B cell (primary cell): ENCODE measurements at places on chromosomes 3 and 15. TPM values are rescaled to one million over a fixed set of nuclear protein-coding genes. Genes with fewer than 3 reads are reported as not detected.
A peak's percentile ranks its signal among the peaks of the same experiment; 100 is the strongest.

DNA sequence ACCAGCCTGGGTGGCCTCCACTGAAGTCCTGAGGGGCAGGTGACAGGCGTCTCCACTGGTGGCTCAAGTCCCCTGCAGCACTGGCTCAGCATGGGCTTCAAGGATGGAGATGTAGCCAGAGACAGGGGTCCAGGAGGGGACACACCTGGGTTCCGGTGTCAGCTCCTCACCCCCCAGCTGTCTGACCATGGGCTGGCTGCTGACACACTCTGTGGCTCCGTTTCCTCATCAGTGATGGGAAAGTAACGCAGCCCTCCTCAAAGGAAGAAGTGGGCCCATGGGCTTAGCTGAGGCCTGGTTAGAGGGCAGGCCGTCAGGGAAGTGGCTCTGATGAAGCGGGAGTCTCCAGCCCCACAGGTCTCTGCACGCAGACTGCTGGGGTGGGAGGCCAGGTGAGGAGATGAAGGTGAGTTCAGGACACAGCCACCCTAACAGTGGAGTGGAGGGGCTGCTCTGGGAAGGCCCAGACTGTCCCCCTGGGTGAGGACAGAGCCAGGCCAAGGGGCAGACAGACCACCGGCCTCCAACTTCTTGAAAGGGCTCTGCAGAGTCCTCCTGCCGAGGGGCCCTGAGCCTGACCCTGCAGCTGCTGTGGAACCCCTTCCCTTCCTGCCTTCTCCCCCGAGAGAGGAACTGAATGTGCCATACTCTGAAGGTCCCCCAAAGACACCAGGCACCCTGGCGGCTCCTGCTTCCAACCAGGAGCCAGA lies 24.0 kb downstream of the PSTPIP1 start:
- no peak for DNase-seq

DNA sequence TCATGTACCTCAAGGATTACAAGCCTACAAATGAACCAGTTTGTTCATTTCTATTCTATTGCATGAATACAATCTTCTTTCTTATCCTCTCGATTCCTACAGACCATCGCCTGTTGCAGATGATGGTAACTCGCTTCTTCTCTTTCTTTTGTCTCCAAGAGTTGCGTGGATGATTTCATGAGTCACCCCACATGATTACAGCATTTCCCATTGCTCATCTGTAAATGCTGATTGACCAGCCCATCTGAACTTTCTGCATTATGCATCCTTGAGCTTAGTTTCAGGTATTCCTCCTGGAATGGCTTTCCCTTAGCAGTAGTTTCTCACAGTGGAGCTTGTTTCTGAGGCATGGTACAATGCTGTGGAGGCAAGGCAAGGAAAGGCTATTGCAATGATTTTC lies 109.6 kb upstream of the TOPAZ1 start:
- no peak for DNase-seq

The CHST2 gene
- 24.8 and 25.0 TPM in 2 replicates for total RNA-seq

DNA sequence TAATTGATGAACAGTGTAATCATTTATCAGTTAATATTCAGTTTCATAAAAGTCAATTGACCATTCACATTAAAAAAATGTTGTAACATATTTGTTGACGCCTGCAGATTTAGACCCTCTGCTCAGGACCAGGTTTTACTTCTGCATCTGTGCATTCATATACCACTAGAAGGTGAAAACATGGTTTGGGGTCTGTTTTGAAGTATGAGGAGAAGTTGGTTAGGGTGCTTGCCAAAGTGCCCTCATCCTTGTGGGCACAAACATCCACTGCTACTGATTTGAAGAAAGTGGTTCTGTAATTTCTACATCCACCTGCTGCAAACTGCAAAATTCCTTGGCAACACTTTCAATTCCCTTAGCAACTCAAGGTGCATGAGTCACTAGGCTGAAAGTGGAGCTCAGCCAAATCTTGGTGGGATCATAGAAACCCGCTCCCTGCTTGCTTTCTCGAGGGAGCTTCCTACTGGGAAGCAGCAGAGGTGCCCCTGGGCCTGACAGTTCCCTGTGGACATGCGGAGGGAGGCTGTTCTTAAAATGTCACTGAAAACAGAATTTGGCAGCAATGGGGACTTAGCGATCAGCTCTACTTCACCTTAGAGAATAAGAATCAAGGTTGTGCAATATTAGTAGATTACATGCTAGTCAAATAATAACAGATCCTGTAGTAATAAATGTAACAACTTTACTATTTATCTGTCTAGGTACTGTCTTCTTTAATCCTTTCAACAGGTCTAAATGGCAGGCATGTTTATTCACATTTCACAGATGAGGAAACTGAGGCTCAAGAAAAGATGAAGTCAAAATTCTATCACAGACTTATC lies 301.0 kb upstream of the TBL1XR1 start:
- no peak for DNase-seq

DNA sequence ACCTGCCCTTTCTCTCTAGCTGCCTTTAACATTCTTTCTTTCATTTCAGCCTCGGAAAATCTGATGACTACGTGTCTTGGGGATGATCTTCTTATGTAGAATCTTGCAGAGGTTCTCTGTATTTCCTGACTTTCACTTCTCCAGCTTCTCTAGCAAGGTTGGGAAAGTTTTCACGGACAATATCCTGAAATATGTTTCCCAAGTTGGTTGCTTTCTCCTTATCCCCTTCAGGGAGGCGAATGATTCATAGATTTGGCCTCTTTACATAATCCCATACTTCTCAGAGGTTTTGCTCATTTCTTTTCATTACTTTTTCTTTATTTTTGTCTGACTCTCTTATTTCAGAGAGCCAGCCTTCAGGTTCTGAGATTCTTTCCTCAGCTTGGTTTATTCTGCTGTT lies 62.1 kb upstream of the CCDC54 start:
- DNase-seq, result no peak

DNA sequence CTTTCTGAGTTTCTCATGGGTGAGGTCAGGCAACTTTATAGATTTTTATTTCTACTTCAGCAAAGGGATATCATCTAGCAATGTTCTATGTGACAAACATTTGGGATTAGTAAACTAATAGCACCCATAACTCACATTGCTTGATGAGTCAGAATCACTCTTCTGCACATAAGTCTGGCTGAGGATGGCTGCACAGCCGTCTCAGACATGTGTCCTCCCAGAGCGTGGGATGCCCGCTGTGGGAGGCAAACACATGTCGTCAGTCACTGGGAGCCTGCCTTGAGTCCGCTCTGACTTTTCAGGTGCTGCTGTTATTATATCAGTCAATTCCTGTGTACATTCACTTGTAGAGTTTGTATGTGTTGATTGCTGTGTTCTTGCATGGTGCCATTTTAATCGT lies 230.7 kb upstream of the TRIM42 start:
- DNase-seq, result no peak

DNA sequence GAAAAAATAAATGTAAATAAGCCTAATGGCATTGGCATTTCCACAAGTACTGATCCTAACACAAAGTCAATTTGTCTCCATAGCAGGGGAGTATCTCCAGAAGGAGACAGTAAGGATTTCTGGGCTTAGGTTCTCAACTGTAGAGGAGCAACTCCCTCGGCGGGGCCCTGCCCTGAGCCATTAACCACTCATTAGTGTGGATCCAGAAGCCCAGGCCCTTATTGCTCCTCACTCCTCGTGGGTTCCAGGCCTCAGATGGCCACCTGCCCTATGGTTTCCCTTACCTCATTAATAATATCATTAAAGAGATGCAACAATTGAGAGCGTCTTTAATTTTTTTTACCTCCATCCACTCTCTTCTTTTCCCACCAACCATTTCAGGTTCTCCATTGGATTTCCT lies 85.3 kb upstream of the CLDN18 start:
- DNase-seq, result no peak

The OSBPL10 gene
- total RNA-seq, result 310 and 317 TPM in 2 replicates

The LIPH gene
- not detected in 2 replicates for total RNA-seq

The PRR20G gene
- not detected in 2 replicates for total RNA-seq

- DNase-seq, result no peak
Observed at GRCh38 chr15:44315126-44315525, 26.6 kb downstream of the GOLM2 start.

DNA sequence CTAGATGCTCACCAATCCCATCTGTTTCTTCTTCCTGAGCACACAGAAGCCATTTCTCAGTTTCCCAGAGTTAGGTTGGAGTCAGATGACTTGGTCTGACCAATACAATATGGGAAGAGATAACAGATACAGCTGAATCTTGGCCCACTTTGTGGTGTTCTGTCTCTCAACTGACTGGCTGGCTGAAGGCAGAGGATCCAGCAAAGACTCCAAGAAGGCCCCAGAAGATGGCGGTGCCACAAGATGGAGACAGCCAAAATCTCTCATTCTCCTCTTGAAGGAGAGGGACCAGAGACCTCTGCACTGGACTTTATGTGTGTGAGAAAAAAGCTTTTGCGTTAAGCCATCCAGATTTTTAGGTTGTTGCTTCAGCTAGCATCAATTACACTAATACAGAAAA lies 8.2 kb upstream of the OXSR1 start:
- no peak for DNase-seq

DNA sequence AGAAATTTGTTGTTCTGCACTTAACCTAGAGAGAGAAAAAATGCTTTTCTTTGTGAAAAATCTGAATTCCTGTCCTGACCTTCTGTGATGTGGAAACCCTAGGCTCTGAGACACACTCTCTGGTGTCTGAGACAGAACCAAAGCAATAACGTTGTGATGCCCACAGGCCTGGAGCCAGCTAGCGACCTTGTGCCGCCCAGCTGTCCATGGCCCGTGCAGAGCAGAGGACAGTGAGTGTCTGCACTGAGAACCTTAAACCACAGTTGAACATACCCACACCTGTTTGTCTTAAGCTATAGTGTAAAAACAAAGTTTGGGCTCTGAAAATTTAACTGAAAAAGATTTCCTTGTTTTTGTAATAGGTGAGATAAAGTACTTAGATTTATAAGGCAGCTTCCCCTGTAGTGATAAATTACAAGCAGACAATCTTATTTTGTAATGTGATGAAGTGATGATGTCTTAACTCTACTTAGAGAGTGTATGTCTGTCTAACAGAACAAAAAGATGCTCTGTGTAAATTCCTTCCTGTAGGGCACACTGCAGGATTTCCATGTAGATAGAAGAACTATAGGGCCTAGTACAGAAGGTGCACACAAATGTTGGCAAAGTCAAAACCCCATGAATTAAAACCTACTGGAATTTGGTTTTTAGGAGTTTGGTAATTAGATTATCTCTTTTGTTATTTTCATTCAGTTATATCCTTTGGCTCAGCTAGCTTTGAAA lies 62.7 kb downstream of the SNRK start:
- DNase-seq, result no peak

The CHCHD6 gene
- total RNA-seq, result 13.5 TPM in 2 replicates

DNA sequence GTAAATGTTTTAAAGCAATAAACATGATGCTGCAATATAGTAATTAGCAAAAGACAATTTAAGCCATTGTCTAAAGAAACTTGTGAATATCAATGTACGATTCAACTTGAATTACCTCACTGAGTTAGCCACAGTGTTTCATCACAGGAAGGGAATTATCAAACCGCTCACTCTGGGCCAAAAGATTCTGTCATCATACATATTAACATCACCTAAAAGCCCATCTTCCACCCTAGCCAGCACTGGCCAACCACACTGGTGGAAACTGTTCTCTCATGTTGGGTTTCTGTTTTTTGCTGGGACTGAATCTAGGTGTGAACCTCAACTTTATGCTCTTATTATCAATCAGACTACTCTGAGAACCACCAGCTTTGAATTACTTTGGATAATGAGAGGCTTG lies 497.7 kb upstream of the THBS1 start:
- no peak for DNase-seq

The C15orf40 gene
- total RNA-seq, result 39.5 and 40.7 TPM in 2 replicates

The CCR8 gene
- not detected in 2 replicates for total RNA-seq

- DNase-seq, result no peak
Observed at GRCh38 chr3:66473181-66473580, 27.6 kb downstream of the LRIG1 start.

The CPLX3 gene
- 0.17 TPM in 1 of 2 replicates, not detected in the other for total RNA-seq

GRCh38 chr3:195248281-195248680 lies 22.7 kb downstream of the XXYLT1 start:
- no peak for DNase-seq

The STRIT1 gene
- total RNA-seq, result not detected in 2 replicates

GRCh38 chr3:122307976-122308375 lies 17.1 kb upstream of the CSTA start:
- no peak for DNase-seq

The CHCHD4 gene
- 5.1 and 8.0 TPM in 2 replicates for total RNA-seq

GRCh38 chr3:19539518-19540392 lies 391.4 kb downstream of the KCNH8 start:
- peak; percentile 62 for DNase-seq

GRCh38 chr3:36521007-36521379 lies 140.7 kb downstream of the STAC start:
- no peak for DNase-seq

The MYO5C gene
- 3.2 and 4.5 TPM in 2 replicates for total RNA-seq

The EFCC1 gene
- total RNA-seq, result not detected in 2 replicates

DNA sequence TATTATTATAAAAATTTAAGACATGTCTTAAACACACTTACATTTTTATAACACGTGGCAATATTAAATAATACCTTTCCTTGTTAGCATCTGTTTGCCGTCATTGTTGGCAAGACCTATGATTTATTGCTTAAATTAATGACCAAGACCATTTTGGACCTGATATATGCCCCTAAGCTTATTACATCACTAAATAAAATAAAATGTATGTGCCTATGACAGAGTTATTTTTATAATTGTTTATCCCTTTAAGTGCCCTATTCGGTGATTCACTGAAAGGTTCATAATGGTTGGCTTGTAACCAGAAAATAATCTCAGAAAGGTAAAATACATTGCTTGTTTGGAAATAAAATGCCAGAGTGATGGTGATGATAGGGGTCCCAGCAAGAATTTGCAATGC lies 17.5 kb downstream of the CDIN1 start:
- DNase-seq, result no peak

- DNase-seq, result no peak
Observed at GRCh38 chr3:178112134-178112533, 424.1 kb upstream of the KCNMB2 start.

The KLHL40 gene
- total RNA-seq, result not detected in 2 replicates

GRCh38 chr15:92035961-92036360 lies 182.5 kb downstream of the SLCO3A1 start:
- DNase-seq, result no peak

The ISL2 gene
- total RNA-seq, result 0.22 and 0.59 TPM in 2 replicates

GRCh38 chr15:65245096-65245856 lies 34.0 kb upstream of the CILP start:
- no peak for DNase-seq
